Fibroblast of skin of left biceps (primary cell): ENCODE measurements at places on chromosomes 3 and 15.

- DNase-seq = no peak
Observed at GRCh38 chr15:91879158-91879557, 25.6 kb downstream of the SLCO3A1 start.

- DNase-seq = no peak
Observed at GRCh38 chr15:89367485-89368451, 33.1 kb upstream of the POLG start.

- DNase-seq = no peak
Observed at GRCh38 chr3:89049119-89049518, 58.3 kb upstream of the EPHA3 start.

DNA sequence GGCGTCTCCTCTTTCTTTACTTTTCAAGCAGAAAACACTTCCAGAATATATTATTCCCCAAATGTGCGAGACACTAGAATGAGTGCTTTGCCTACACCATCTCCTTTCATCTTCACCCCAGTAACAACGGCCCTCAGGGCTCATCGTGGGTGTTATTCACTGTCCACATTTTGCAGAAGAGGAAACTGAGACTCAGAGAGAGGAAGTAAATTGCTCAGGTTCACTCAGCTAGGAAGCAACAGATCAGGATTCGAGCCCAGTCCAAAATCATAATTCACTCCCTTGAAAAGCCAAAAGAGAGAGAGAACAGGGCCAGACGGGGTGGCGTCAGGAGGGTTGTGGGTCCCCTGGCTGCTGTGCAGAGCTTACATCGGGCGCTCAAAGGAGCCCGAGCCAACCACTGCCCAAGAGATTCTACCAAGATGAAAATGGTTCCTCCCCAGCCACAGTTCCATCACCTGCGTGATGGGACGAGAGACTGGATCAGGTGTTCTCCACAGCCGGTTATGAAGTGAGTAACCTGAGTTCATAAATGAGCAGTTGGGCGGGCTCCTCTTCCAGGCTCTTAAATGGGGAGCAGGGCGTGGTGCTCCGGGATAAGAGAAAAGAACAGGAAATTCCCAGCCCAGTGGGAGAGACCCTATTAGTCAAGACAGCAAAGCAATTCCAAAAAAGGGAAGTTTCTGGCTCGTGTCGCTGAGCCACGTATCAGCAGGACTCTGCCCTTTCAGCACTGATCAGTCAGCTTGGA is 48.6 kb upstream of the FLNB start:
- no peak for DNase-seq

DNA sequence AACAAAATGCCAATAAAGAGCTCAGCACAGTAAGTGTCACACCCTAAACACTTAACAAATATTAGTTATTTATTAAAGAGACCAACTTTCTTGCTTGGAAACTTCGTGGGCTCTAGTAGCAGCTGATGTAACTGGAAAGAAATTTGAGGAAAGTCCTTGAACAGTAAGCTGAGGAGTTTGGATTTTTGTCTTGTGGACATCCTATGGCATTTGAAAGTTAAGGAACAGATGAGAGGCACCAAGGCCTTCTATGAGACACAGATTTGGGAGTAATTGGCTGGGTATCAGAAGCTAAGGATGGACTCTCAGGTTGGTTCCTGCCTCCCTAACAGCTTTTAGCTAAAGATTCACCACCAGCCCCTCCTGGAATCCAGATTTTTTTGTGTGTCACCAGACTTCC is 59.7 kb upstream of the FILIP1L start:
- no peak for DNase-seq

GRCh38 chr3:126834596-126835471 is 130.8 kb downstream of the CHCHD6 start:
- no peak for DNase-seq

GRCh38 chr3:108862865-108863798 is 40.5 kb downstream of the TRAT1 start:
- peak; percentile 13 for DNase-seq

DNA sequence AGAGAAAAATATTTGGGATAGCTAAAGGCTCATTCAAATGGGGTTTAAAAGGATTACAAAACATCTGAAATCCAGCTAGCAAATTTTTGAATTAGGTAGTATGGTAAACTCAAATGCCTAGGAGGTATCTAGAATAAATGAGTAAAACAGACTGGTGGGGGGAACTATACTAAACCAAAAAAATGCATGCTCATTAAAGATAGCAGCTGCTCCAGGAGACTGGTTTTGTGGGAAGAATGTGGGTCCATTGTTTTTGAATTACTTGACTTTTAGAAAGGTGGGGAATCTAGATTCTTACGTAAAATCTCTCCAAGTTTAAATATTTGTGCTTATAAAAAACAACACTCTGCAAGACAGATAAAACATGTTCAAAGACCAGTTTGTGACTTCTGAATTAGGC is 73.8 kb downstream of the LEKR1 start:
- DNase-seq = no peak

DNA sequence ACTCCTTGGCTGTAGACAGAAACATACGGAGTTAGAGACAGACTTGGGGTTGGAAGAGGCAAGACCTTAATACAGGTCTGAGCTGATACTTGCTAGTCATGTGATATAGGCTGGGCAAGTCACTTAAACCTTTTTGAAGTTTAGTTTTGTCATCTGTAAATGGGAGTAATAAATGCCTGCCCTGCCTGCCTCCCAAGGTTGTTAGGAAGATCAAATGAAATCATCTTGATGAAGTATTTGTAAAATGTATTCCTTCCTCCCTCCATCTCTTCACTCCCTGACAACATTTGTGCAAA is 2.9 kb downstream of the PXK start:
- no peak for DNase-seq

- no peak for DNase-seq
Observed at GRCh38 chr3:171011873-171012336, 14.6 kb downstream of the SLC2A2 start.

GRCh38 chr3:176296066-176296597 is 901.1 kb downstream of the TBL1XR1 start:
- peak; percentile 10 for DNase-seq

DNA sequence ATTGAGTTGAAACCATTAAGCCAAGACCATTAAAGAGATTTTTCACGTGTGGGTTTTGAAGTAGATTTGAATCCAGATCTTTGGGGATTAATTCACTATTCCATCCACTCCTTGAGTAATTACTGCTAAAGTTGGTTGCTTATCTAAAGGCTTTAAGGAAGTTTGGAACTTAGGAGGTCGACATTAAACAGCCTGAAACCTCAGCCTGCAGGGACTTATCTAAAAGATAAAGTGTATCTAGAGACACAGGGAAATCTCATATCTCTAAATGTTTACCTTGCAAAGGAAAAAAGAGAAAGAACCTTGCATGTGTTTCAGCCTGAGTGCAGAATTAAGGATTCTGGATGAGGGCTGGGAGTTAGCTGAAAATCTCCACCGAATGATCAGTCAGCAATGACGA is 158.6 kb downstream of the MEIS2 start:
- DNase-seq = no peak

DNA sequence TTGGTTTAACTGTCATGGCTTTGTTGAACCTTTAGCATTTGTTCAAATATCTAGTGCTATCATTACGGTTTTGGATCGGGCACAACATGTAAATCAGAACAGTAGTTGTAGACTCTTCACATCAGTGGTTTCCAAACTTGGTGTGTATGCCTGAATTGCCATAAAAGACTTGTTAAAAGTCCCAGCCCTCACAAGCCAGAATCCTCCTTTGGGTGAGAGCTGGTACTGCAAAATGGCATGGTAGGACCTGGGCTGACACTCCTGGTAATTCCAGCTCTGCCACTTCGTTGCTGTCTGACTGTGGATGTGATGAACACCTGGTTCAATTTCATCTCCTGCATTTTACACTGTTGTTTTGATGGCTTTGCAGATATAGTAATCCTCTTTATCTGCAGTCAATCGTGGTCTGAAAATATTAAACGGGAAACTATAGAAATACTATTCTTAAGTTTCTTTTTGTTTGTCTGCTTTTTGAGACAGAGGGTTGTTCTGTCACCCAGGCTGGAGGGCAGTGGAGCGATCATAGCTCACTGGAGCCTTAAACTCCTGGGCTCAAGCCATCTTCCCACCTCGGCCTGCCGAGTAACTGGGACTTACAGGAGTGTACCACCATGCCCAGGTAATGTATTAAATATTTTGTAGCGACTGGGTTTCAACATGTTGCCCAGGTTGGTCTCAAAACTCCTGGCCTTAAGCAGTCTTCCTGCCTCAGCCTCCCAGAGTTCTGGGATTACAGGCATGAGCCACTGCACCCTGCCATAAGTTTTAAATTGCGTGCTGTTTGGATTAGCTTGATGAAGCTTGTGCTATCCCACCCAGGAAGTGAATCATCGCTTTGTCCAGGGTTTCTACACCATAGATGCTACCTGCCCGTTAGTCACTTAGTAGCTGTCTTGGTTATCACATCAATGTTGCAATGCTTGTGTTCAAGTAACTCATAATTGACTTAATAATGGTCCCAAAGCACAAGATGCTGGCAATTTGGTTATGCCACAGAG is 61.6 kb downstream of the RAB7A start:
- no peak for DNase-seq

- DNase-seq = no peak
Observed at GRCh38 chr3:112482675-112483074, 16.6 kb downstream of the BTLA start.

DNA sequence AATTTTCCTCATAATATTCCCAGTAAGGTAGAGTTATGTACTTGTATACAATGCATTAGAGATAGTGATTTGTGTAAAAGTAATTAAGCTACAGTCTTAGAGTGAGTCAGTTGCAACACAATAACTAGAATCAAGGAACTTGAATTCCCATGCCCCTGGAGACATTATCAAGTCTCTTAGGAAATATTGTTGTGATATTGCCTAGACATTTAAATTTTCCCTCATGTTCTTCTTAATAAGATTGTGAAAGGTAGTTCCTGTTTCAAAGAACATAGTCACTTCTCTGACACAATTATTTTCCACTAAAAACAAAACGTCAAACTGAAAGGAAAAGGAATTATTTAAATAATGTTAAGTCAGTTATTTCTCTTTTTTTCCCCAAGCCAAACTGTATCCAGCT is 13.0 kb upstream of the ATP1B3 start:
- DNase-seq = no peak

GRCh38 chr3:100581650-100582049 is 27.8 kb upstream of the ADGRG7 start:
- DNase-seq = no peak

GRCh38 chr3:123546133-123546755 is 38.6 kb downstream of the HACD2 start:
- peak; percentile 51 for DNase-seq

- DNase-seq = no peak
Observed at GRCh38 chr3:28328188-28329151, 20.1 kb upstream of the ZCWPW2 start.

GRCh38 chr3:43879166-43879565 is 188.4 kb downstream of the ABHD5 start:
- DNase-seq = no peak

DNA sequence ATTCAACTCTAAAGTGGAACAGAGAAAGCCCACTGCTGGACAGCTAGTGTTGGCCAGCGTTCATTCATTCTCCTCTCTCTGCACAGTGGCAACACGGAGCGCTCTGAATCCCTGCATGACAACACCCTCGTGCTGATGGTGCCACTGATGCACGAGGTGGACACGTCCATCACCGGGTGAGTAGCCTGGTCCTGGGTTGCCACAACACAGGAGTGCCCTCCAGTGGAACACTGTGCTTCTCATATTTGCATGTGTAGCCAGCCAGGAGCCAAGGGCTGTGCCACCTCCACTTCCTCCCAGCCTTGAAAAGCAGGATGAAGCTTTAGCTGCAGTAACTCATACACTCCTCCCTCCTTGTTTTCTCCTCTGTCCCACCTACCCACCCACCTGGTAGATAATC is 120.0 kb upstream of the CTDSPL start:
- no peak for DNase-seq

GRCh38 chr15:93253681-93254080 is 164.7 kb upstream of the RGMA start:
- DNase-seq = no peak

- no peak for DNase-seq
Observed at GRCh38 chr3:79767905-79768267, at the start of gene ROBO1. TSS of gene ROBO1 (minus strand) at chr3:79767998.

DNA sequence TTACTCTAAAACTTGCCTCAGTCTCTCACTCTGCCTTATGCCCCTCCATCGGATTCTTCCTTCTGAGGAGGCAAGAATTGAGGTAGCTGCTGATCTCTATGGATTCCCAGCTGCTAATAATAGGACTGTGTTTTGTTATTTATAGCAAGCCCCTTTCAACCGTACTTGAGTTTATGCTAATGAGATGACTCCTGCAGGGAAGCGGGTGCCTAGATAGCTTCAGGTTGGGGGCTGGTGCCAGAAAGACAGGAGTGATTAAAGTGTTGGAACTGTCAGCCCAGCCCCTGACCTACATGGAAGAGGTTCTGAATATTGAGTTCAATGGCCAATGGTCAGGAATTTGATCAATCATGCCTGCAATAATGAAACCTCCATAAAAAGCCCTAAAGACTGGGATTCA is 21.8 kb upstream of the LIMD1 start:
- DNase-seq = no peak

DNA sequence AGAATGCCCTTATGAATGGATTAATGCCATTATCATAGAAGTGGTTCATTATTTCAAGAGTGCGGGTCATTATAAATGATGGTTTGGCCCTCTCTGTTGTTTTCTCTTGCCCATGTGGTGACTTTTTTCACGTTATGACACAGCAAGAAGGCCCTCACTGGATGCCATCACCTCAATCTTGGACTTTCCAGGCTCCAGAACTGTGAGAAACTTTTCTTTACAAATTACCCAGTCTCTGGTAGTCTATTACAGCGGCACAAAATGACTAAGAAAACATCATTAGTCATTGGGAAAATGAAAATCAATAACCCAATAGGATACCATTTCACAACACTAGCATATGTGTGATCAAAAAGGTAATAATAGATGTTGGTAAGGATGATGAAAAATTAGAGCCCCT is 119.0 kb upstream of the LPP start:
- no peak for DNase-seq

DNA sequence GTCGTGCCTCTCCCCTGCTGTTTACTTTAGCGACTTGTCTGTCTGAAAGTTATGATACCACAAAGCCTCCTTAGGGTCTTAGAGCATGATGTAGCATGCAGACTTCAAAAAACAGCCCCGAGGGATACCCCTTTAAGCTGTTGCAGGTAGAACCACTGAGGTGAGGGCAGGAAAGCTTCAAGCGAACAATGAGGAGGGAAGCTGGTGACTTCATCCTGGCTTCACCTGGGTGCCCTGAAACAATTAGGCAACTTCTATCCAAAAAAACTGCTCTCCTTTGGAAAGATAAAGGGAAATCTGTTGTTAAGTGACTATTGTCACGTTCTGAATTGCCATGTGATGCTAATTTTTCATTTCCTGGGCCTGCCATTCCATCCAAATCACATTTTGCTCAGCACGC is 231.6 kb downstream of the SOX2 start:
- DNase-seq = no peak

GRCh38 chr15:31293655-31294054 is 33.0 kb upstream of the KLF13 start:
- DNase-seq = no peak
